ENCODE measurements at places on chromosomes 2 and 18. TPM values are rescaled to one million over a fixed set of nuclear protein-coding genes. Genes with fewer than 3 reads are reported as not detected.

DNA sequence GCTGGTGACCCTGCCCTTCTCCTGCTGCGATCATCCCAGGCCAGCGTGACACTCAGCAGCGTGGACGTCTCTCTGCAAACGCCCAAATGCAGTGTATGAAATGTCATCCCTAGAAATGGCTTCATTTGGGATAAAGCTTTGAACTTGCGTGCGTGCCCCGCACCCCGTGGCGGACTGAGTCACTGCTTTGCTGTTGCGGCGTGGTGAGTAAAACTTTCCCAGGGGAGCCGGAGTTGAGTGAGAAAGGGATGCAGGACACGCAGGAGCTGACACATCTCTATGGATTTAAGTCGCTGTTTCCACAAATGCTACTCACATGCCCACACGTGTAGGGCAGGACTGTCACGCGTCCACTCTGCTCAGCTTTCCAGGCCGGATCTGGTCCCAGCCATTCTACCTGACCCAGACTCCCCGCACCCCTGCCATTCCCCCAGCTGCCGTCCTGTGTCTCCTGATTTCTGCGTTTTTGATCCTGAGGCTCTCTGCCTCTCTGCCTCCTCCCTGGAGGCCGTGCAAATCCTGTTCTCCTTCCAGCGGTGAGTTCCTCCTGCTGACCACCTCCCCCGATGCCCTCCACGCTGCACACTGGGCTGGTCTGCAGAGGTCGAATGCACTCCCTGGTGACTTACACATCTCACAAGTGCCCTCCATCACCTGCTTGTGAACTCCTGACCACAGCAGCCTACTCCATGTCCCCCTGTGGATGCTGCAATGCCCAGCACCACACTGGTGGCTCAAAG, 88.9 kb downstream of the MBP start:
- no peak for DNase-seq

DNA sequence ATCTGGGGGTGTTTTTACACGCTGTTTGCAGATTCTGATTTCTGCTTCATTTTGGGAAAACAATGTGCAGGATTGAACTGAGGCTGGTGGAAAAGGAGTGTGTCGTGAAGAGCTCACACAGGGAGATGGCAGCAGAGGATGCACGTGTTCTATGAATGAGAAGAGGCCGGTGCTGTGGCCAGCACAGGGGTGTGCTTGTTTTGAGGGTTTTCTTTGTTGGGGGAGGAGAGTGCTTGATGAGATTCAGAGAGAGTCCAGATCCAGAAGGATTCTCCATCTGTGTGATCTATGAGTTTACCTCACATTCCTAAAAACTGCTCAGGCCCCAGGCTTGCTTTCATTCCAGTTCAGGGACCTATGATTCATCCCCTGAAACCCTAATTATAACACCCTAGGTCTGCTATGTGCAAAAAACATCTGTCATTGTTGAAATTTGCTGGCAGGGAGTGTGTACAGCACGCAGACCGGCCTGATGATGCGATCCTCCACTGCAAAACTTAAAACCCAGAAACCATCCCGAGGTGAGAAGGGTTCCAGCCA, 12.1 kb downstream of the TGFA start:
- no peak for DNase-seq

SPC25 gene
- 22.4 TPM for total RNA-seq

ALPG gene
- not detected for total RNA-seq

DNA sequence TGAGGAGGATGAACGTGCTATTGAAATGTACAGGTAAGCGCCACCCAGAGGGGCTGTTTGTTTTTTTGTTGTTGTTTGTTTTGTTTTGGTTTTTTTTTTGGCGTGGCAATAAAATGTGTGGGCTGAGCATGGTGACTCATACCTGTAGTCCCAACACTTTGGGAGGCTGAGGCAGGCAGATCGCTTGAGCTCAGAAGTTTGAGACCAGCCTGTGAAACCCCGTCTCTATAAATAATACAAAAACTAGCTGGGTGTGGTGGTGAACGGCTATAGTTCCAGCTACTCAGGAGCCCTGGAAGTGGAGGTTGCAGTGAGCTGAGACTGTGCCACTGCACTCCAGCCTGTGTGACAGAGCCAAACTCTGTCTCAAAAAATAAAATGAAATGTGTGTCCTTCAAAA, 6.2 kb downstream of the PDCL3 start:
- no peak for DNase-seq

- no peak for DNase-seq
These were observed 116.3 kb upstream of the HAAO start for GRCh38 chr2:42908518-42909200.

CUL3 gene
- total RNA-seq = 45.4 TPM

- DNase-seq = no peak
These were observed 81.6 kb upstream of the CTDP1 start for GRCh38 chr18:79597831-79598632.

CNTNAP5 gene
- 0.70 TPM for total RNA-seq

Data from endodermal cell (in vitro differentiated cells).